ENCODE measurements at places on chromosomes 4 and X.

DNA sequence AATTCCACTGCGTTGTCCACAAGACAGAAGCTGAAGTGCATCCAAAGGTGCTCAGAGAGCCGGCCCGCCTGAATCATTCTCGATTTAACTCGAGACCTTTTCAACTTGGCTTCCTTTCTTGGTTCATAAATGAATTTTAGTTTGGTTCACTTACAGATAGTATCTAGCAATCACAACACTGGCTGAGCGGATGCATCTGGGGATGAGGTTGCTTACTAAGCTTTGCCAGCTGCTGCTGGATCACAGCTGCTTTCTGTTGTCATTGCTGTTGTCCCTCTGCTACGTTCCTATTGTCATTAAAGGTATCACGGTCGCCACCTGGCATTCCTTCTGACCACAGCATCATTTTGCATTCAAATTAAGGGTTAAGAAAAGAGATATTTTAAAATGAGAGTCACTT lies 115.5 kb downstream of the NFKB1 start:
- DNase-seq = no peak

DNA sequence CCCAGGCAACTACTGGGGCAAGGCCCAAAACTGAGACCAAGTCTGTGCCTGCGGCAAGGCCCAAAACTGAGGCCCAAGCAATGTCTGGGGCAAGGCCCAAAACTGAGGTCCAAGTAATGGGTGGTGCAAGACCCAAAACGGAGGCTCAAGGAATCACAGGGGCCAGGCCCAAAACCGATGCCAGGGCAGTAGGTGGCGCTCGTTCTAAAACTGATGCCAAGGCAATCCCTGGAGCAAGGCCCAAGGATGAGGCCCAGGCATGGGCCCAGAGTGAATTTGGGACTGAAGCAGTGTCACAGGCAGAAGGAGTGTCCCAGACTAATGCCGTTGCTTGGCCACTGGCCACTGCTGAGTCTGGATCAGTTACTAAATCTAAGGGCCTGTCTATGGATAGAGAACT lies 2.7 kb downstream of the GPRASP2 start:
- DNase-seq = no peak

DNA sequence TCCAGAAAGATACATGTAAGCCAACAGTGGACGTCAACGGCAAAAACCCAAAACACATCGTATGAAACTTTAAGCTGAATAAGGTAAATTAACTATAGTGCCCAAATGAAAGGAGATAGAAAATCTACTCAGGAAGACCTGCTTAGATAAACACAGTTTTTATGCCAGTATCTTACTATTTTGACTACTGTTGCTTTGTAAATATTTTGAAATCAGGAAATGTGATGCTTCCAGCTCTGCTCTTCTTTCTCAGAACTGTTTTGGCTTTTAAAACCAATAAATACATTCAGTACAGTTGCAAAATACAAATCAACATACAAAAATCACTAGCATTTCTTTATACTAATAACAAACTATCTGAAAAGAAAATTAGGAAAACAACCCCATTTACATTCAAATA lies 83.8 kb downstream of the SMARCA5 start:
- no peak for DNase-seq

DNA sequence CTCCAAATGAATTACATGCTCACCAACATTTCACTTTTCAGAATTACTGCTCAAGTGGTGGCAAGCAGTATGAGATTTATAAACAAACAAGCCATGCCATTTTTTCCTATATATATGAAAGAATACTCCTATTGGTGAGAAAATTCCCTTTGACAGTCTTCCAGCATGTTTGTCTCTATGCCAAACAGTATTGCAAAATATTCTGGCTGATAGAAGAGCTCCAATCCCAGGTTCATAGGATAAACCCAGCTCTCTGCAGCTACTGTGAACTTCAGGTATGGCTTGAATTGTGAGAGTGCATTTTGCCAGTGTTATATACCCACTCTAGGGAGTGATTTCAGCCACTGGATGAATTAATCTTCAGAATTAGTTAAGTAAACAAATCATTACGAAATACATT lies 108.8 kb downstream of the MAGEC2 start:
- no peak for DNase-seq

DNA sequence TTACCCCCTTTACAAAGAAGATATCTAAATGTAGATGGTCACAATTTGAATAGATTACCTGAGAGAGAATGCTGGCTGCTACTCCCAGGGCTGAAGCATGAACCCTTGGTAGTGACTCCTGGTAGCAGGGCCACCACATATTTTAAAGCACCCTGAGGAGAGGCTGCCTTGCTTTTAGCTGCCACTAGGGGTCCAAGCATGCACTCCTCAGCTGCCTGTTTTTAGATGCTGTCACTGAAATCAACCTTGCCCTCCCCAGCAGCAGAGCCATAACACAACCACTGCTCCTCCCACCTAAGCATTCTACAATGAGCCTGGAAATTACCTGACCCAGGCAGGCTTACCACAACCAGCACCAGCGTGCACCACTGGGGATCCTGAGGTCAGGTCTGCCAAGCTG lies 850.9 kb downstream of the FAM133A start:
- DNase-seq = no peak

DNA sequence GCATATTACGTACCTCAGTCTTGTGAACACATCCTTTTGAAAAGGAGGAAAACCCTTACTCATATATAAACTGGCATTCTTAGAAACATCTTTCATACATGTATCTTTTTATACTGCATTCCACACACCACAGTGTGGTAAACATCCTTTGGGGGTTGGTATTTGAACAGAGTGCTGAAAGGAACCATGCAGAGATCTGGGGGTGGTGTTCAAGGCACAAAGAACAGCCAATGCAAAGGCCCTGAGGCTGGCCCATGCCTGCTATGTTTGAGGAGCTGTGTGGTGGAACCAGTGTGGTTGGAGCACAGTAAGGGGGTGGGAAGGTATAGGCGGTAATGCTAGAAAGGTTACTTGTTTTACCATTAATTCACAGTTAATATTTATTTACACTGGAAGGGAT lies 2.0 kb downstream of the ELK1 start:
- DNase-seq = no peak

DNA sequence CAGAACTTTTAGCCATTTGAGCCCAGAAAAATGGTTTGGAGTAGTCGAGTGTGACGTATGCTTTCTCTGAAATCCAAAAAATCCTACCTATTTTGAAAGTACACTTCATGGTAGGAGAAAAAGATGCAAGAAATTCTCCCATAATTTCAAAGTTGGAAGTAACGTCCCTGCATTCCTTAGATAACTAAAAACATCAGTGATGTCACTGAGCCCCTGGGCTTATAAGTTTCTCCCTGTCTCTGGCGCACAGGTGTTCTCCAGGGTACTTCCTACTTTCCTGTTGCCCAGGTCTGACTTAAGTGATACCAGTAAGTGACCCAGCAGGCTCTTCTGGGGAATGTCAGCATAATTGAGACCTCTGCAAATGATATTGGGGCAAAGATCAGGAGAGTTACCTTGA lies 90.5 kb upstream of the WDR1 start:
- DNase-seq = no peak

- DNase-seq = no peak
These were observed 18.2 kb upstream of the UGT2B10 start for GRCh38 chr4:68797618-68798017.

- DNase-seq = no peak
These were observed 17.4 kb downstream of the GALNT7 start for GRCh38 chr4:173185847-173186510.

- no peak for DNase-seq
These were observed 36.2 kb downstream of the CT47B1 start for GRCh38 chrX:120839491-120839890.

GRCh38 chr4:105102016-105102415 lies 44.7 kb upstream of the TET2 start:
- DNase-seq = no peak

DNA sequence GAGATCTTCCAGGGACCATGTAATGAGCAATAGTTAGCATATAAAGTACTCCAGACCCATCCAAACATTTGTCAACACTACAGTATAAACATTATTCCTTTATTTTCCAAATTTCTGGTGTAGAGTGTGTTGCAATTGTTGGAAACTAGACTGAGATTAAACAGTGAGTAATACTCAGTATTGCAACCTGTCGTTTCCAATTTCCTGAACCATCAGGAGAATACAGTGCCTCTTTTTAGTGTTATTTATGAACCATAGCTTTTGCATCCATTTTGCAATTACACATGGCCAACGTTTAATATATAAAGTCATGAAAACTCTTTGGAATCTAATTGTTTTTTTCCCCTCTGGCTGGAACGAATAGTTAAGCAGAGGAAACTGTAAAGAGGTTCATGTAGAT lies 58.3 kb upstream of the DHRSX start:
- DNase-seq = no peak

DNA sequence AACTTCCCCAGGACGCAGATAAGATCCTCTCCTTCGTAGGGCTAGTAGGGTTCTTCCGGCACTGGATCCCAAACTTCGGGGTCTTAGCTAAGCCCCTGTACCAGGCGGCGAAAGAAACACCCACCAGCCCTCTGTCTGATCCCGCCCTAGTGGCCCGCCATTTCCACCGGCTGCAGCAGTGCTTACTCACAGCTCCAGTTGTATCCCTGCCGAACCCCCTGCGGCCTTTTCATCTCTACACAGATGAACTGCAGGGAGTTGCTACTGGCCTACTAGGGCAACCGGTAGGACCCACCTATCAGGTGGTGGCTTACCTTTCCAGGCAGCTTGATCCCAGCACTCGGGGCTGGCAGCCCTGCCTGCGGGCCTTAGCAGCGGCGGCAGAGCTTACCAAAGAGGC lies 961.2 kb downstream of the RPA4 start:
- DNase-seq = no peak

GRCh38 chrX:114611018-114611619 lies 27.2 kb downstream of the HTR2C start:
- no peak for DNase-seq

DNA sequence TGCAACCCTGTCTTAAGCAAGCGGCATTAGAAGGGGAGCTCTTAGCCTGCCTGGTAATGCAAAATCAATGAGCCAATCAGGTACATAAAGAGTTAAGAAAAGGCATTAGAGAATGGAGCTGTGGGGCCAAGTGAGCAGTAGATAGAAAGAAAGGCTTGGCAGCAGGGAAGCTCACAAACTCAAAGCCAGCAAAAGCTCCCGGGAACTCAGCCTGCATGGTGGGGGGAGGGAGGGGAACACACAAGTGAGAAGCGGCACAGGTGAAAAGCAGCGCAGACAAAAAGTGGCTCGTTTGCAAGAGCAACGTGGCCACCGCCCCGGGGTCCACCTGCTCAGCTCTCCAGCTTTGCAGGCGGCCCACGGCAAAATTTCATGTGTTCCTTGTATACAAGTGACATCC lies 818.5 kb downstream of the FAM133A start:
- DNase-seq = no peak

GRCh38 chrX:72247206-72247942 lies 8.5 kb upstream of the ERCC6L start:
- no peak for DNase-seq

DNA sequence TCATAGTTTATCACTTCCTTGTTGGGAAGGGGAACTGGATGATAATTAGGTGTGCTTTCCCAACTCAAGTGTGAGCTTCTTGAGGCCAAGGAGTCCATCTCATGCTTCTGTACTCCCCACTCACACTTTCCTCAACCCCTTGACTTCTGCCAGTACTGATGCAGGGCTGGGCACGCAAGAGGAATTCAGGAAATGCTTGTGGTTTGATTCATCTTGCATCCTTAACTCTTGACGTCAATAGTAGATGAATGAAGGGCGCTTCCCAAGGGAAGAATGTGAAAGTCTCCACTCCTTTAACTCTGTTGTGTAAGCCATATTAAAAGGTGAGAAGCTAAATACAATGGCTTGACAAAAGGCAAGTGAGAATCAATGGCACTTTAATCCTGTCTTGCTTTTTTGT lies 101.8 kb downstream of the AGTR2 start:
- no peak for DNase-seq

DNA sequence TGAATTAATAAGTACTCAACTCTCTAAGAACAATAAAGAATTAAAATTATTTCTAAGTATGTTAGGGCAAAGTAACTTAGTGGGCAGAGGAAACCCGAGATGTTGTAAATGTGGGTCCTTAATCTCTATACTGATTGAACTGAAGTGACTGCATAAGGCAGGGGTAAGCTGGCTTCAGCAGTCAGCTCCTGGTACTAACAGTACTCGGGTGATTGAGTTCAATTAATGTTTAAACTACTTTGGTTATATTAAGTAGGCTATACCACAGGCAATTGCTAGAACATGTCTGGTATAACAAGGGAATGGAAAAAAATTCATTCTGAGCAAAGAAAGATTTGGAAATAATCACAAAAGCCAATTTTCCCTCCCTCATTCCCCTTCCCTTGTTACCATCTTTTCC lies 90.7 kb downstream of the LNX1 start:
- no peak for DNase-seq

DNA sequence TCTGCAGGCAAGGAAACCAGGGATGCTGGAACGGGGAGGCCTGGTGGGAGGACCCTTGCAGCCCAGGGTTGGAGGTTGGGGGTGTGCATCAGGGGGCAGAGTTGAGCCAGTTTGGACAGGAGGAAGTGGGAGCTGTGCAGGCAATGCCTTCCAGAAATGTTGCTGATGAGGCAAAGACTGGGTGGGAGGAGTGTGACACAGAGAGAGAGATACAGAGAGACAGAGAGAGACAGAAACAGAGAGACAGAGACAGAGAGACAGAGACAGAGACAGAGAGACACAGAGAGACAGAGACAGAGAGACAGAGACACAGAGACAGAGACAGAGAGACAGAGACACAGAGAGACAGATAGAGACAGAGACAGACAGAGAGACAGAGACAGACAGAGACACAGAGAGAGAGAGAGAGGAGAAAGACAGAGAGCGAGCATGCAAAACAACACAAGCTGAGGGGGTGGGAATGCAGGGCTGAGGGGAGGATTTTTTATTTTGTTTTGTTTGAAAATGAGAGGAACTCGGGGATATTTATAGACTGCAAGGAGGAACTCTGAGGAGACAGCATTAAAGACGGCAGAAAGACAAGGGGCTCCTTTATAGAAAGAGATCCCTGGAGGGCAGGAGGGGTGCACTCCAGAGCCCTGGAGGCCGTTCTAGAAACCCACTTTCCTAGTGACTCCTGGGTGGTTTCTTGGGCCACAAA lies 1.9 kb upstream of the HAUS3 start:
- peak; percentile 53 for DNase-seq

GRCh38 chr4:5052204-5052702 lies 973 bp downstream of the STK32B start:
- no peak for DNase-seq

DNA sequence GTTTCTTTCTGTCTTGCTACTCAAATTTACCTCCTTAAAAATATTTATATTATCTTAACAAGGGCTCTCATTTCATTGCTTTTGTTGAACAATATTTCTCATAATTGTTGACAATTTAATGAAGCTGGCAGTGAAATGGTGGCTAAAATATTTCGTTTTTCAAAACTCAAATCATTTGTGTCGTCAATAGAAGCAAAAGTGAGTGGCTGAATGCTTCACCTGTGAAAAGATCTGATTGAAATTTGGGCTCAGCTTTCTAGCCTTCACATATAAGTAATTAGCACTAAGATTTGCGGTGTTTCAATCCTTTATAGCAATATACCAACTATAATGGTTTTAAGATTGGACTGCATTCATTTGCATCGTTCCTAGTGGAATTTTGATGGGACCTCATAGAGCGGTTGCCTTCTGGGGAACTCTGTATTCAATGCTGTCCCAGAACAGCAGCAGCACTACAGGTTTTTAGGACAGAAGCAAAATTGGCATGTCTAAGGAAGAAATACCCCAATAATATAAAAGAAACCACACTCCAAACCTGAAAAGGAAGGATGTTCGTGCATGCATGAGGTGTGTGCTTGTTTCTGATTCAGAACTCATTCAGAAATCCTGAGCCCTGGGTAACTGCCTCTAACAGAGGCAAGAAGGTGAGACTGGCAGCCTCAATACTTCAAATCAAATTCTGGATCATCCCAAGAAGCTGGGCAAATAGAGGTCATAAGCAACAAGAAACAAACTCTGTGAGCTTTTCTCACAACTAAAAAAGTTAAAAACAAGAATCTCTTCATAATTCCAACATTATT lies 2.5 kb downstream of the CXCL1 start:
- DNase-seq = no peak
